ENCODE measurements at places on chromosomes 7 and 10.

GRCh38 chr10:6052247-6053221 lies 9.6 kb downstream of the IL2RA start:
- no peak for DNase-seq

DNA sequence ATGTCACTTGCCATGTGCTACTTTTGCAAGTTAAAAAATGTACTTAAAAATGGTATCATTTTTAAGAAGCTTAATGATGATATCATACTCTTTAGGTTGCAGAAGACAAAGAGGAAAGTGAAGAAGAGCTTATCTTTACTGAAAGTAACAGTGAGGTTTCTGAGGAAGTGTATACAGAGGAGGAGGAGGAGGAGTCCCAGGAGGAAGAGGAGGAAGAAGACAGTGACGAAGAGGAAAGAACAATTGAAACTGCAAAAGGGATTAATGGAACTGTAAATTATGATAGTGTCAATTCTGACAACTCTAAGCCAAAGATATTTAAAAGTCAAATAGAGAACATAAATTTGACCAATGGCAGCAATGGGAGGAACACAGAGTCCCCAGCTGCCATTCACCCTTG lies 6.1 kb downstream of the LMOD2 start:
- DNase-seq, result no peak

DNA sequence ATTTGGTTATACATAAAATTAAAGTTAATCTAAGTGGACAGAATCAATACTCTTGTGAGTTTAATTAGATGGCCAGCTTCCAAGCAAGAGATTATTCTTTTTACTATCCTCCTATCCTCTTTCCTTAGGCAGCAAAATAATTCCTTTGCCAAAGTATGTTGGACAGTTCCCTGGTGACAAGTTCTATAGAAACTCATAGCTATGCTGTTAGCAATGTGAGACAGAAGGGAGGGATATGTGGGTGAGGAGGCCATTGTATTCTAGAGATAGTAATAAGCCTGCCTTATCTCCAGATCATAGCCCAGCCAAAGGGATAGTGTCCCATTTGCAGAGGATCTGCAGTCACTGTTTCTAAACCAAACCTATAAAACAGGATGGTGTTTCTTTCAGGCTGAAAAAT lies 181.6 kb upstream of the HDAC9 start:
- DNase-seq, result no peak

DNA sequence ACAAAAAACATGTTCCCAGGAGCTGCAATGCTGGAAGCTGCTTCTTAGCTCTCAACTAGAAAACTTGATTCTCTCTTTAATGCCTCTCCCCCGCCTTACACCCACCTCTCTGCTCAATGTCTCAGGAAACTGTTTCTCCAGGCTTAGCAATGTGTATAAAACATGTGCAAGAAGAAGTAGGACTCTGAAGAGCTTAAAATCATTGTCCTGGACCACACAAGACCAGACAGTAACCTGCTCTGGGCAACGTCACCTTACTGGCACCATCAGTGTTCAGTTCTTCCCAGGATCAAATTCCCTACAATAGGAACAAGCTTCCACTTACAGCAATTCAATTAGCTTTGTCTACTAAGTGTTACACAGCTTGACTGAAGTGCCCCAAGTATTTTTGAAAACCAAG lies 104.9 kb downstream of the RAPGEF5 start:
- DNase-seq, result no peak

- DNase-seq, result no peak
Measured at GRCh38 chr7:5266191-5267028, 16.3 kb upstream of the SLC29A4 start.

- DNase-seq, result no peak
Measured at GRCh38 chr7:150958597-150958996, 19.5 kb downstream of the KCNH2 start.

- no peak for DNase-seq
Measured at GRCh38 chr10:84331091-84331490, 2.7 kb downstream of the CCSER2 start.

GRCh38 chr10:112308125-112308502 lies 24.9 kb downstream of the TECTB start:
- DNase-seq, result no peak

- DNase-seq, result no peak
Measured at GRCh38 chr10:29356931-29357330, 68.1 kb downstream of the LYZL1 start.

DNA sequence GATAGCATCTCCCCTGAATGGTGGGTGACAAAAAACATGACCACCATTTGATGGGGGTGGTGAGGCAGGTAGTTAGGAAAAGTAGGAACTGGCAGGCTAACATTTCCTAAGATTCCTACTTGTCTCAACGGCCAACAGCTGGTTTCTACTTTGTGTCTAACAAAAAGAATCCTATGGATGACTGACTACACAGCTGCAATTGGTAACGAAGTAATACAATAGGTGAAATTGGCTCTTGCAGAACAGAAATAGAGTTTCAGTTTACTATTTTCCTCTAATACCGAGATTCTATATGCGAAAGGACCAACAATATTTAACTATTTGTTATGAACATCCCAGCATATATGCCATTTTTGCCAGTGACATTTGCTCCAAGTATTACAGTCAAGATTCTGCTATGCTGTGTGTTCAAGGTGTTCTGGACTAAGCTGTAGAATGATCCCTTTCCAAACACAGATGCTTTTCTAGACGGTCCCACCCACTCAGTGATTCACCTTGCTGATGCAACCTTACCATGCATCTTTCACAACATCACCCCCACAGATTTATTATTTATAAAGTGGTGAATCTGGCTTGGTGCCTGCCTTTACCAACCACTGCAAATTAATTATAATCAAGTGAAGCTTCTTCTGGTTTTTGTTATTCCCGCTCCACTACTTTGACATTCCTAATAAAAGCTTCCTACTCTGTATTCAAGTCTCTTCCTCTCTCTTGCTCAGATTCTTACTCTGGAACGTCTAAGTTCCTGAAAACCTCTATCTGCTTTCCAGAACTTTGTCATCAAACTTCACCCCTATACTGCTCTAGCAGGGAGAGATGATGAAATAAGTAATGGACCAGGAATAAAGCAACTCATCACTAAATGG lies 16.8 kb downstream of the BBIP1 start:
- DNase-seq, result no peak

- DNase-seq, result no peak
Measured at GRCh38 chr7:8817448-8818036, 384.1 kb downstream of the NXPH1 start.

GRCh38 chr7:22156205-22156604 lies 200.7 kb downstream of the RAPGEF5 start:
- no peak for DNase-seq

DNA sequence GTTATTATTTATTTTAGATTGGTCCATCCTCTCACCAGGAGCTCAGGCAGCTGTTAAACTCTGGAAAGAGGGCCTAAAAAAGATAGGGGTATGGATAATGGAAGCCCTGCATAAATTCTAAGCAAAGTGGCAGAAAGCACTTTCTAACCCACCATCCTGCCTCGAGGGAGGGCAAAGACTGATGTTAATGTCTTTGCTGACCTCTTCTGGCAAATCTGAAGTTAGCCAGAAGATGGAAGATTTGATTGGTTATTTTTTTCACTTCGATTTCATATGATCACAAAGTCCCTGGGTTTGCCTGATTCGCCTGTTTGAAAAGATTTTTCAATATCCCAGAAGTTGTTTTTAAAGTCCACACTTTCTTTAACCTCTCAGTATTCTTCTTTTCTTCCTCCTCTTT lies 24.8 kb downstream of the OR9A2 start:
- no peak for DNase-seq

DNA sequence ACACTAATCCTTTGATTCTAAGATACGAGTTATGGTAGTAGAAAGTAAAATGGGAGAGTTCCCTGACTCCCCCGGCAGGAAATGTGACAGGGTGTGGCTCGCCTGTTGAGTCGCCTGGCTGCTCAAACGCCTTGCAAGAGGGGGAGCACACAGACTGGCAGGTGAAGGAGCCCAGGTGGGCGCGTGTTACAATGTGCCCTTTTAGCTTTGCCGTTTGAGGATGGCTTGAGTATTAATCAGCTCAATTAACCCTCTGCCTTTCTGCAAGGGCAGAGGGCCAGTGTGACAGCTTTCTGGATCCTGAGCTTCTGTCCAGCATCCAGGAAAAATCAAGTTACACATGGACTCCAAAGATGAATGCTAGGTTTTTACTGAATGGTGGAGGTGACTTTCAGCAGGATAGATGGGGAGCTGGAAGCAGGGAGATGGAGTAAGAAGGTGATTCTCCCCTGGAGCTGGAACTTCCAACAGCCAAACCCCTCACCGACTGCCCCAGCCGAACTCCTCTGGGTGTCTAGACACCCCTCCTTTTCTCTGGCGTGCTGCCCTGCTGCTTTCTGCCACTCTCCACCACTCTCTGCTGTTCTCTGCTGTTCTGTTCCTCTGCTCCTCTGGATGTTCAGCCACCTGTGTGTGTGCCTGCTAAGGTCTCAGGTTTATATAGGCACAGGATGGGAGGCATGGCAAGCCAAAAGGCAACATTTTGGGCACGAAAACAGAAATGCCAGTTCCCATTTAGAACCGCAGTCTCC lies 548.8 kb upstream of the KCND2 start:
- DNase-seq, result no peak

DNA sequence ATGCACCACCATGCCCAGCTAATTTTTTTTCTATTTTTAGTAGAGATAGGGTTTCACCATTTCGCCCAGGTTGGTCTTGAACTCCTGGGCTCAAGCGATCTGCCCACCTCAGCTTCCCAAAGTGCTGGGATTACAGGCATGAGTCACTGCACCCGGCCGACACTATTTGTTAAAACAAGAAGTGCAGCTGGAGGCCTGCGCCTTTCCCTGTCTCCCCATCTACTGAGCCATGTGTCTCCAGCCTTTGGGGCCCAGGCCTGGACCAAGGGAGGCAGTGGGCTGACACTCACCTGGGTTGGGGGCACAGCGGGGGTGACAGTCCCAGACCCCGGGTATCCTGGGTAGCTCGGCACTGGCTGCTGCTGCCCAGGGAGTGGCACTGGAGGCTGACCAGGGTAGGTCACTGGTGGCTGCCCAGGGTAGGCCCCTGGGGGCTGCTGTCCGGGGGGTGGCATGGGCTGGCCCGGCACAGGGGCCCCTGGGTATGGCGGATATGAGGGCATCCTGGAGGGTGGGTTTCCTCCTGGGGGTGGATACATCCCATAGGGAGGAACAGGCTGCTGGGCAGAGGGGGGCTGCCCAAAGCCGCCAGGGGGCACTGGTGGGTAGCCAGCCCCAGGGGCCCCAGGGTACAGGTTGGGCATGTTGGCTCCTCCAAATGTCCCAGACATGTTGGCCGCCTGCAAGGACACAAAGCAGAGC lies 36.3 kb downstream of the PLAC9 start:
- no peak for DNase-seq

DNA sequence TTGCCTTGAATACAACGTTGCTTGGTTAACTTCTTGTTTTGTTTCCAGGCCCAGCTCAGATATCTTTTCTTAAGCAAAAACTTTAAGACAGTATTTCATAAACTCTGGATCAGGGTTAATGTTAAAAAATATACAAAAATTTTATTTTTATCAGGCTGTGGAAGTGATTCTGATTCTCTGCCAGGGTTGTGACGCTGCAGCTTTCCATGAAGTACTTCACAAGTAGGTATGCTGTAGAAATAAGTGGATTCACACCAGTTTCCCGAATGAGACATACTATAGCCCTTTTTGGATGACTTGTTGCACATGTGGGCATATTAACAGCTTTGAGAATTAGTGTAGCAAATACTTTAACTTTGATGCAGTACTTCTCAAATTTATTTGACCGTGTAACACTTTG lies 70.1 kb downstream of the CDK14 start:
- DNase-seq, result no peak

- DNase-seq, result no peak
Measured at GRCh38 chr10:32348297-32349198, 1.6 kb upstream of the EPC1 start.

DNA sequence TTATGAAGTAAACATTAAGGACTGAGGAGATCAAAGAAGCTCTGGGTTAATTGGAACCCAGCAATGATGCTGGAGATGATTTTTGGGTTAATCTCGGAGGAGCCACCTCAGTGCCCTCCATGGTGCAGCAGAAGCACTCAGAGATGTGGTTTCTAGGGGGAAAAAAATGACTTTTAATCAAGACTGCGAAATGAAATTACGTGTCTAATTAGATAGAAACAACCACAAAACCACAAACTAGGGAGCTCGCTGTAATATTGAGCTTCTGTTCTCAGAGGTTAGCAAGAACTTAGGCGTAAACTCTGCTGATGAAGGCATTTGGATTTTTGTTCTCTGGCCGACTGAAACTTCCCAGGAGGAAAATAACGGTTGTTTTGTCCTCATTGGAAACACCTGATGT lies 319.0 kb downstream of the GRID1 start:
- no peak for DNase-seq
